Heart right ventricle (tissue), 16 donors: ENCODE measurements at places on chromosomes 7 and 10. TPM values are rescaled to one million over a fixed set of nuclear protein-coding genes. Genes with fewer than 3 reads are reported as not detected.
A peak's percentile ranks its signal among the peaks of the same experiment; 100 is the strongest.

DLX6 gene
- not detected for total RNA-seq

FAM25G gene
- total RNA-seq: not detected

DNA sequence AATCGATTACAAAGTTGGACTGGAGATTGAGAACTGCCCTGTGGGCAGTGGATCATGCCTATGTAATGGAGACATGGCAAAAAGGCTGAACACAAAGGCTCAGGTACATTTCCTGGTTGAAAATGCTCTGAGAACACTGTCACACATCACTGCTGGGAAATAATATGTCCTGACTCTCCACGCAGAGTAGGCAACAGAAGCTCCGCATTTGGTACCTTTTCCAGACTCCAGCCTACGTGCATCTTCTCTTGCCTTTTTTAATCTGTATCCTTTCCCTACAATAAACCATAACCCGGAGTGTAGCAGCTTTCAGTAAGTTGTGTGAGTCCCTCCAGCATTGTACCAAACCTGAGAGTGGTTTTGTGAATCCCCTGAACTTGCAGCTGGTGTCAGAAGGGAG lies 134.7 kb downstream of the SORBS1 start:
- no peak for DNase-seq

GRCh38 chr7:32564542-32564941 lies 69.3 kb downstream of the AVL9 start:
- DNase-seq: peak; percentile 22

DNA sequence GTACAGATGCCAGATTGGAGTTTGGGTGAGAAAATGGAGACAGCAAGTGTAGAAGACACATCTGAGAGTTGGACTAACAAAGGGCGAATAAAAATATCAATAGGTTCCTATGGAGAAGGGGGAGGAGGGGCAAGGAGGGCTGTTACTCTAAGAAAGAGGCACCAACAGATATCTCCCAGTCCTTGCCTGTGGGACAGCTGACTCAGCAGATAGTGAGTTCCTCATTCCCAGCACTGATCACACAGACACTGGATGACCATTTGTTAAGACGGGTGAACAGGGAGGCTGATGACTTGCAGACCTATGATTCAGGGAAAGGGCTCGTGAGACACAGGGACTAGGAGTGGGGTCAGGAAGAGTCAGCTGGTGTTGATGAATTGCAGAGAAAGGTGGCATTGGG lies 5.7 kb upstream of the PRR15 start:
- DNase-seq: no peak

DNA sequence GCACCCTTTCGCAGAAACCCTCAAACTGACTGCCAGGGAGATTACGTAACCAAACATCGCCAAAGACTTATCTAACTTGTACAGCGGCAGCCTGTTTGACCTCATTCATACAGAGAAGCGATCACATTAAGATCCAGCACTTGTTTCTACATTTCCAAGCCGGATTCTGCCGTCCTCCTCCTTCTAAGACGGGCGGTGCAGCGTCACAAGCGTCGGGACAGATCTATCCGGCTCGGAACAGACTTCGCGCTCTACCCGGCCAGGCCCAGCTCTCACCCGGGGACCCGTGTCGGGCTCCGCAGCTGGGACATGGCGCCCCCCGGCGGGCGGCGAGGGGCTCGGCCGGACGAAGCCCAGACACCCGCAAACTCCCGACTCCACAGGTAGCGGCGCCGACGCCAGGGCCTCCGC lies 373 bp downstream of the H2AZ2 start:
- peak; percentile 87 for DNase-seq

- DNase-seq: no peak
Measured at GRCh38 chr10:121822180-121822579, 105.7 kb downstream of the ATE1 start.

- DNase-seq: no peak
Measured at GRCh38 chr10:118737603-118738302, 17.0 kb downstream of the CACUL1 start.

GRCh38 chr7:87885018-87885417 lies 8.7 kb downstream of the DBF4 start:
- no peak for DNase-seq

- DNase-seq: no peak
Measured at GRCh38 chr7:26515314-26515842, 223.7 kb downstream of the SNX10 start.

- no peak for DNase-seq
Measured at GRCh38 chr7:98312201-98312600, 30.7 kb downstream of the BRI3 start.
